T-helper 2 cell treated with Interferon-gamma antibody and Interleukin-4, amounts not matched to agents 5 μg/mL and 100 μg/mL, for 36 hours (primary cell): ENCODE measurements at places on chromosomes 5 and 9.

- no peak for DNase-seq
Measured at GRCh38 chr5:102974177-102974576, 145.8 kb downstream of the GIN1 start.

GRCh38 chr5:74408150-74409043 is 232.1 kb downstream of the ENC1 start:
- no peak for DNase-seq

DNA sequence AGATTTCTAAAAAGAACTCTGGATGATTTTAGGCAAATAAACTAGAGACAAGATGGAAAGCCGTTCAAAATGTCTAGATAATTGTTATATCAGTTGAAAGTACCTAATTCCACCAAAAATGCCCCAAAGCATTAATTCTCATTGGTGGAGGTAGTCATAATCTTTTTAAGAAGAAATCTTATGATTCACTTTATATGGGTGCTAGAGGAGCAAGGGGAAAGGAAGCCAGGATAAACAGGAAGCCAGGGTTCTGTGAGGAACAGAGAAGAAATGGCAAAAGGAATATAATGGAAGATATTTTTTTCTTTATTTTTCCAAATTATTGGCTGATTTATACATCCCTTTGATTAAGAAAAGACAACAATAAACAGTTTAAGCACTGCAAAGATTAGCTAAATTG is 7.8 kb downstream of the YIPF5 start:
- no peak for DNase-seq

DNA sequence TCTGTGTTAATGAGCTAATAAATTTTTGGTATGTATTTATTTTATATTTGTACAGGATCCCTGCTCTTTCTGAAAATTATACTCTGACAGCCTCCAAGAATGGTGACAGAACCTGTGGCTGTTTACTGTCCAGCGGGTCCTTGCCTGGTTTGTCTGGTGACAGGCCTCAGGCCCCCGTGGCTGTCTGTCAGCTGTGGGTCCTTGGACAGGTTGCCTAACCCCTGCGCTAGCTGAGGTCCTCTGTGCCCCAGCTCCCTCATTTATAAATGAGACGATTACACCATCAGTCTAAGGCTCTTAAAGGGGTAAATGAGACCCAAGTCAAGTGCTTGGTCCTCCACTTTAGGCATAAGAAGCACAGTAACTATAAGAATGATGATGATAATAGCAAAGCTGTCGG is 125.1 kb upstream of the COL5A1 start:
- DNase-seq, result no peak

DNA sequence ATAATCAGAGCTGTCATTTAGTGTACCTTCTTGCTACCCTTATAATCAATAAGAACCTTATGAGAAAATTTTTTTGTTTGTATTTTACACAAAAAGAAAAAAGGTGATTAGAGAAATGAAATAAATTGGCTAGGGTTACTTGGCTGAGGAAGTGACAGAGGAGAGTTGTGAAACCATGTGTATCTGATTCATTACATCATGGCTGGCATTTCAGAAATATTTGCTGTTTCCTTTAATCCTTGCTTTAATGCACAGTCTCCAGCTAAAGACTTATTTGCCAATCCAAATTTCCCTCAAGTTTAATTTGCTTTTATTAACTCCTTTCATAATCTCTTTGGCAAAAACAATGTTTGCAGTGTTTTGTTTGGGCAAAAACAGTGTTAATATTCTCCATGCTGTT is 543.1 kb downstream of the KIF4B start:
- DNase-seq, result no peak

GRCh38 chr9:15849871-15850270 is 297.0 kb downstream of the CCDC171 start:
- DNase-seq, result no peak

DNA sequence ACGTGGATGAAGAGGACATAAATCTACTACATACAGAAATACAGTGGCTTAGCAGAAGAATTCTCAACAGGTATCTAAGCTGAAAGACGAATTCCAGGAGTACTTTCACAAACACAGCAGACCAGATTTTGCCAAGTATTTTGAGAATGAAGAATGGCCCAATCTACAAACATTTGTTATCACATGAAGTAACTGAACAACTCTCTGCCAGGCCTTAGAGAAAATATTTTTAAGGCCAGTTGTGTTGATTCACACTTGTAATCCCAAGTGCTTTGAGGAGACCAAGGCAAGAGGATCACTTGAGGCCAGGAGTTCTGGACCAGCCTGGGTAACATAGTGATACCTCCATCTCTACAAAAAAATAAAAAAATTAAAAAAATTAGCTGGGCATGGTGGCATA is 14.3 kb downstream of the AGTPBP1 start:
- DNase-seq, result no peak

DNA sequence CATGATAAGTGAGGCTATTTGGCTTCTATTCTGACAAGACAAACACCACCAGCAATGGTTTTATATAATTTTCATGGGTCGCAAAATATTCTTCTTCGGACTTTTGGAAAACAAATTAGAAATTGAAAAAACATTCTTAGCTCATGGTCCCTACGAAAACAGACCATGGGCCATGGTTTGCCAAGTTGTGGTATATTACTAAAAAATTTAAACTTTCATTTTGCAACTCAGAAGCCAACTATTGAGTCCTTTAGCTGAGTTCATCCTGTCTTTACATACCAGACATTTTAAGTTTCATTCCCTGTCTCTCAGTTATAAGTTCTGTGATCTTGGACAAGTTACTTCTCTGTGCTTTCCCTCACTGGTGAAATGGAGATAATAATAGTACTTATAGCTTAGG is 198.1 kb downstream of the CSNK1G3 start:
- no peak for DNase-seq

- no peak for DNase-seq
Measured at GRCh38 chr5:154473581-154474283, 4.3 kb downstream of the HAND1 start.

- DNase-seq, result no peak
Measured at GRCh38 chr5:424301-425110, 18.5 kb upstream of the EXOC3 start.

DNA sequence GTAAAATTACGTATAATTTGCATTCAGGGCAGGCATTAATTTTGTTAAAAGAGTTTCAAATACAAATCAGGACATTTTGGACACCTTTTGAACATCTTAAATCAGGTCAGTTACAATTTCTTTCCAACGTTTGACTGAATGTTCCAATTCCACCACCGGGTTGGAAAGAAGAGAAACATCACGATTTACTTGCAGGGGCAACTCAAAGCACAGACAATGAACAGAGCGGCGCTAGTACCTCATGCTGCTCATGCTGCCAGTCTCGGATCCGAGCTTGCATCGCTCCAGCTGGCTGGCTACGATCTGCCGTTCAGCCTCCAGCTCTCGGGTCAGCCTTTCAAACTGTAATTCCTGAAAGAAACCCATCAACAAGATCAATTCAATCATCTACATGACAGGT is 339.5 kb downstream of the CTNND2 start:
- no peak for DNase-seq

DNA sequence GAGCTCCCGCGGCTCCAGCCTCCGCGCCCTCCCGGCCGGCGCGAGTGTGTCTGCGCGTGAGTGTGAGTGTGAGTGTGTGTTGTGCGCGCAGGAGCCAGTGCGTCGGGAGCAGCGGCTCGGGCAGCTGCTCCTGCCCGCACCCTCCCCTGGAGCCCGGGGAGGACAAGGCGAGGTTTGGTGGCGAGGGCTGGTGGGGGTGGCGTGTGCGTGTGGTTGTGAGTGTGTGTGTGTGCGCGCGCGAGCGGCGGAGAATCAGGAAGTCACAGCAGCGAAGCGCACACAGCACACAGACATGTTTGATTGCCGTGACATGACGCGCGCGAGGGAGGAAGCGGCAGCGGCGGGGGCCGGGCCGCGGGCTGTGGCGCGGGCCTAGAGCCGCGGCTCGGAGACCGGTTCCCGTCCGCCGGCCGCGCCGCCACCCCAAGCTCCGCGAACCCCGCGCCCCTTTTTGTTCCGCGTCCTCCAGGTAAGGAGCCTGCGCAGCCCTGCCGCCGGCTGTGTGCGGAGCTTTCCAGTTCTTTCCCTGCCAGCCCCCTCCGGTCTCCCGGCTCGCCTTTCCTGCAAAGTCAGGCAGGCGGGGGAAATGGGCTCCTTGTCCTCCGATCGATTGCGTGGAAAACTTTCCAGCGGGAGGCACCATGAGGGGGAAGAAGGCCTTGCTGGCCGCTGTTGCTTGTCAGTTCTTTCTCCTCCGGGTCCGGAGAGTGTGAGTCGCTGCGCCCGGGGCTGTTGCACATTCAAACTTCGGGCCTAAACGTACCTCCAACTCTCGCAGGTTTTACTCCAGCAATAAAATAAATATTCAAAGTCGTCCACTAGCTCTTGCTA is 2.4 kb downstream of the SMARCA2 start:
- peak; percentile 75 for DNase-seq

- DNase-seq, result no peak
Measured at GRCh38 chr5:31890046-31890445, 251.1 kb downstream of the PDZD2 start.

DNA sequence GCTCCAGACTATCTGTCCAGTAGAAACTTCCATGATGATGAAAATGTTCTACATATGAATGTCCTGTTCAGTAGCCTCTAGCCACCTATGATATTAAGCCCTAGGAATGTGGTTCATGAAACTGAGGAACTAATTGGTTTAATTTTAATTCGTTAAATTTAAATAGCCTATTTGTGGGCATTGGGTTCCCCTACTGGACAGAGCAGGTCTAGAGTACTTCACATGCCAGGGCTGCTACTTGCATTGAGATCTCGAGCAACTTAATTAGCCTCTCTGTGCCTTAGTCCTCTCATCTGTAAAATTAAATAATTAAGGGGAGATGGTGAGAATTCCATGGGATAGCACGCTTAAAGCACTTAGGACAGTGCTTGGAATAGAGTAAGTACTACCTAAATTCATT is 160.0 kb downstream of the PAPPA start:
- DNase-seq, result no peak

DNA sequence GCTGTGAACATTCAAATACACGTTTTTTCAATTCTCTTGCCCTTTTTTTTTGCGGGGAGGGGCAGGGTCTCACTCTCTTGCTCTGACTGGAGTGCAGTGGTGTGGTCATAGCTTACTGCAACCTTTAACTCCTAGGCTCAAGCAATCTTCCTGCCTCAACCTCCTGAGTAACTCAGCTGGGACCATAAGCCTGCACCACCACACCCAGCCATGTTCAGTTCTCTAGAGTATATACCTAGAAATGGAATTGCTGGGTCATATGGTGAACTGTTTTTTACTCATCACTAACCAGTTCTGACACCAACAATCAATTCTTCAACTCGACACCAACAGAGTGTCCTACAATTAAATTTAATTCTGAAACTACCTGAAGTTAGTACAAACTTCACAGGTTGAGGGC is 85.5 kb upstream of the ZNF169 start:
- DNase-seq, result peak; percentile 27

- no peak for DNase-seq
Measured at GRCh38 chr9:23754551-23754950, 71.5 kb downstream of the ELAVL2 start.

DNA sequence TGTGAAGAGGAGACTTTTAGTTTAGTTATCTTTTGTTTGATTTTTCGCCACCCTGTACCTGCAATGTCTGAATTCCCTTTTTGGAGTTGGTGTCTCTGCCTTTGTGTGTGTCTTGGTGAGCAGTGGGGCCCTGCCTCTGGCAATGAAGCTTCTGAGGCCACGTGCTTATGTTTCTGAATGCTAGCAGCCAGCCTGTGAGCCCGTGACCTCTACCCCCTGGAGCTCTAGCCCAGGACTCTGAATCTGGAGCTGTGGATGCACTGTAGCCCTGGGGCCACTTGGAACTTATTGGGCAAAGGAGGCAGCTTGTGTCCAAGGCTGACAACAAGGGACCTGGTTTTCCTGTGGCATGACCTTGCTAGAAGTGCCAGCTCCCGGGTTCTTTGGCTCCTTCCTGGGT is 19.4 kb downstream of the ENTREP1 start:
- DNase-seq, result no peak

DNA sequence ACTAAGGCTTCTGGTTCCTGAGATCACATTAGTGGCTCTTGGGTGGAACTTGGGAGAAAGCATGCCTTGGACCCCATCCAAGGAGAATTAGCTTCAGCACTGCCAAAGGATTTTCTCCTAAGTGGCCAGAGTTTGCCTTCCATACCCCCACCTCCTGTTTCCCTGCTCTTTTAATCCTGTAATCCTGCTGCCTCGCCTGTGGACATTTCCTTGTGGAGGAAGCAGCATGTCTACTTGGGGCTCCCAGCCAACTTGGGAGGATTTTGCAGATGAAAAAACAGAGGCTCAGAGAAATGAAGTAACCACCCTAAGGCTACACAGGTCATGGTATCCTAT is 1.6 kb downstream of the ARSI start:
- no peak for DNase-seq

GRCh38 chr5:121144764-121145163 is 680.7 kb downstream of the PRR16 start:
- DNase-seq, result no peak

- no peak for DNase-seq
Measured at GRCh38 chr9:133372144-133372543, 3.7 kb downstream of the SURF4 start.

- no peak for DNase-seq
Measured at GRCh38 chr5:58153255-58153654, 306.6 kb downstream of the PLK2 start.

DNA sequence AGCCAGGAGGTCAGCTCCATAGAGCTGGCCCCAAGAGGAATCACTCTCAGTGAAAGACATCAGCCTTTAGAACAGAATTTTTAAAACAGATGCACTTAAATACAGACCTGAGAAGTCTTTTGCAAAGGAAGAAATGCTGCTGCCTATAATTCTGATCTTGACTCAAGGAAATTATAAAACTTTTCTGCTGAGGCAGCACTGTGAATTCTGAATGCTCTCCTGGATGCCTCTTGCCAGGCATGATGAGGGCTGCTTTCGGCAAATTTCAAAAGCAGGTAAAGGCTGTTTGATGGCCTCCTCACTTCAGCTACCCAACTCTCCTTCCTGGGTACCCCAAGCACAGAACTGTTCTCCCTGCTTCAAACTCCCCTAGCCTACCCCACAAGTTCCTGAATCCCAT is 174.8 kb downstream of the CDK5RAP2 start:
- DNase-seq, result no peak

GRCh38 chr9:120924698-120925534 is 1.7 kb downstream of the TRAF1 start:
- DNase-seq, result peak; percentile 57

DNA sequence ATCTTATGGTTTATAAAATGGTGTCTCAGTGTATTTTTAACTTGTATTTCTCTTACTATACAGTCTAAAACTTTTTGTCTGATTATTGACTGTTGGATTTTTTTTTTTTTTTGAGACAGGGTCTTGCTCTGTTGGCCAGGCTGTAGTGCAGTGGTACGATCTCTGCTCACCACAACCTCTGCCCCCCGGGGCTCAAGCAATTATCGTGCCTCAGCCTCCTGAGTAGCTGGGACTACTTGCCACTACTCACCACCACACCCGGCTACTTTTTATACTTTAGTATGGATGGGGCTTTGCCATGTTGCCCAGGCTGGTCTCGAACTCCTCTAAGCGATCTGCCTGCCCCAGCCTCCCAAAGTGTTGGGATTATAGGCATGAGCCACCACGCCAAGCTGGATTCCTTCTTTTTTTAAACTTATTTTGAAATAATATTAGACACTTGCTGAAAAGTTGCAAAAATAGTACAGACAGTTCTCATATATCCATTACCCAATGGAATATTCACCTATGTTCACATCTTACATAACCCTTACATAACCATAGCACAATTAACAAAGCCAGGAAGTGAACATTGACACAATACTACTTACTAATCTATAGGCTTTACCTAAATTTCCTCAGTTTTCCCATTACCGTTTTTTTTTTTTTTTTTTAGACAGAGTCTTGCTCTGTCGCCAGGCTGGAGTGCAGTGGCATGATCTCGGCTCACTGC is 47.2 kb downstream of the STOM start:
- no peak for DNase-seq
